ENCODE measurements at places on chromosomes 4 and X.

DNA sequence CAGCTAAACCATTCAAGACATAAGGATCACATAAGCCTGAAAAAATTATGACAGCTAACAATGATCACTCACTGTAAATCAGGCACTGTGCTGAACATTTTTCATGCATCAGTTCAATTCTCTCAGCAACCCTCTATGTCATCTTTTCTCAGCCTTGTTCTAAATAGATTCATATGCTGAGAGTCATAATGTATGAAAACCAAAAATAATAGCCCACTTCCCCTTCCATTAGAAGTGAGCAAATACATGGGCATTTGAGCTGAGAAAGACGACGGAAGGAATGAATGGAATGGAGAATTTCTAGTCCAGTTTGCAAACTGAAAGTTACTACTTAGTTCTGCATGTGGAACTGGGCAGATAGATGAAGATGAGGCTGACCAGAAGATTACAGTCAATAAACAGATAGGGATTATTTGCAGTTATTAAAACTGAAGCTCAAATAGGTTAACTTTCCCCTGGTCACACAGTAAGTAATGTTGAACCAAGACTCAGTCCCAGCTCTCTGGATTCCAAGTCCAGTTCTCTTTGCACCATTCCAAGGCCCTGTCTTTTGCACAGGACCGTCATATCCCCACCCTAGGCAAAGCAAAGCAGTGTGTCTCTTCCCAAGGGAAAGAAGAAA, 1.6 kb upstream of the SH3RF1 start:
- DNase-seq, result no peak

- DNase-seq, result no peak
These were observed 13.3 kb upstream of the AASDH start for GRCh38 chr4:56400560-56400959.

GRCh38 chrX:101803451-101803850, 128.4 kb downstream of the ZMAT1 start:
- DNase-seq, result peak; percentile 42

DNA sequence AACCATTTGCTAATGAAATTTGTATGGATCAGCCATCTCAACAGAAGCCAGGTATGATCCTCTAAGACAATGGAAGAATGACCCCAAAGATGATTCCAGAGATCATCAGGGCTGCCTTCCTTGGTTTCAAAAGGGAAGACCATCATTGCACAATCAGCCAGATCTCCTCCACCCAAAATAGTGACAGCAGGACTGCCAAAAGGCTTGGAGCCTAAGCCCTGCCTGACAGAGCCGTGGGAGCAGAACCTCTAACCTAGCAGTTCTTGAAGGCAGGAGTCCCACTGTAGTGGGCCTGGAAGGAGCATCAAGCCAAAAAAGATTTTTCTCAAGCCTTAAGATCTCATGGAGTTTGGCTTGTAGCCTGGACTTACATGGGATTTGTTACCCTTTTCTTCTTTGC, 226.0 kb downstream of the RASL11B start:
- DNase-seq, result no peak

GRCh38 chrX:11386812-11387211, 93.6 kb downstream of the AMELX start:
- DNase-seq, result no peak

- DNase-seq, result no peak
These were observed 1461.7 kb downstream of the ADGRL3 start for GRCh38 chr4:62661821-62662220.

DNA sequence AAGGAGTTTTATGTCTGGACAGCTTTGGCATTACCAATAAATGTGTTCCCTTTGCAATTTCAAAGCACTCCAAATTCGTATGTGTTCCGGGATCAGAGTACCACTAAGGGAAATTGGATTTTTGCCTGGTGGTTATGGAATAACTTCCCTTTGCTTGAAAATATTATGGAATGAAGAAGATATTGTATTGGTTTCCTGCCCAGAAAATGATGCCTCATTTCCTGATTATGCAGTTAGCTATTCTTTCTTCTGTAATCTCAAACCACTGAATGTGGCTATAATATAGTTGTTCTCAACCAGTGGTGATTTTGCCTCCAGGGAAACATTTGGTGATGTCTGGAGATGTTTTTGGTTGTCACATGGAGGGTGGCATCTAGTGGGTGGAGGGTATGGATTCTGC, 142.9 kb downstream of the PCDH7 start:
- no peak for DNase-seq

DNA sequence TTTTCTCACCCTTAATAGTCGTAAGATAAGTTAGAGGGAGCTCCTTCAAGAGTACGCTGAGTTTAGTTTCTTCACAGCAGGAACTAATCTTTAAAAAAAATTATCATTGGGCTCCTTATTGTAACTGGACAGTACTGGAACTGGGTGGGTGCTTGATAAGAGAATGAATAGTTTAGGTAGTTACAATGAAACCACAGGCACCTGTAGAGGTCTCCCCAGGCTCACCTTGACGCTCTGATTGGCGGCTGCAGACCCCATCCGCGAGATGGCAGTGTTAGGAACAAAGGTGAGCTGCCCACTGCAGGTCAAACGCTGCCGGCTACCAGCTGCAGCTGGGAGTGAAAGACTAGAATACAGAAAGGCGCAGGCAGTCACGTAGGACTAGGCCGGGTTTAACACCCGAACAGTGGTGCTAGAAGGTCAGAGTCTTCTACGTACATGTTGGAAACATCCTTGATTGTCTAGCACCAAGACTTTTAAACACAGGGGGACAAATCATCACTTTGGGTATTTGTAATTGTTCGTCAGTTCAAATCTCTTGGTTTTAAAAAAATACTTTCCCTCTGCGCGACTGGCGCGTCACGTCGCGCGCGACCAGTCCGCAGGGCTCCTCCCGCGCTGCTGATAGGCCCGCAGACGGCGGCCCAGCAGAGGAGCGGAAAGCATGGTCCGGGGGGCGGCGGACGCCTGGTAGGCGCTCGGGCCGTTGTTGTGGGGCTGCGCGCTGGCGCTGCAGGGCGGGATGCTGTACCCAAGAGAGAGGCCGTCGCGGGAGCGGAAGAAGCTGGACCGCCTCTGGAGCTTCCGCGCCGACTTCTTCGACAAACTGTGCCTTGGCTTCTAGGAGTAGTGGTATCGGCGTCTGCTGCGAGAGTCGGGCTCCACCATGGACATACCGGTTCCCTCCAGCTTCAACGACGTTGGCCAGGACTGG, 45.6 kb downstream of the SMARCA5 start:
- DNase-seq, result peak; percentile 94

GRCh38 chr4:88242144-88242543, 42.2 kb downstream of the PPM1K start:
- no peak for DNase-seq

- no peak for DNase-seq
These were observed 87.9 kb downstream of the ANKRD17 start for GRCh38 chr4:73170518-73171198.

- DNase-seq, result no peak
These were observed 18.0 kb downstream of the DGKQ start for GRCh38 chr4:955161-955921.

DNA sequence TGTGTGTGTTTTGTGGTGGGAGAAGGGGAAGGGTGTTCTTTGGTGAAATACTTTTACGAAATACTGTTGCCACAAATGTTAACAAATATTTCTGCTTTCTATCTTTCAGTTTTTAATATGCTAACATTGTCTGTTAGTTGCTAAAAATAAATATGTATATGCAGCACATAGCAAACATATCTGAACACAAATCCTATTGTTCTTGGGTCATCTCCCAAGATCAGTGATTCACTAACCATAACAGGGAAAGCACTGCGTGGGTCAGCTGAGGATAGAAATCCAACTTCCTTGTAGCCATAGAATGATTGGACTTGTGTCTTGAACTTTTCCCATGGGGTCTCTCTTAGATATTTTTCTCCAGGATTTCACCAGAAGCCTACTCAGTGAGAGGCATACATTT, 250.3 kb upstream of the FAM47A start:
- DNase-seq, result no peak

DNA sequence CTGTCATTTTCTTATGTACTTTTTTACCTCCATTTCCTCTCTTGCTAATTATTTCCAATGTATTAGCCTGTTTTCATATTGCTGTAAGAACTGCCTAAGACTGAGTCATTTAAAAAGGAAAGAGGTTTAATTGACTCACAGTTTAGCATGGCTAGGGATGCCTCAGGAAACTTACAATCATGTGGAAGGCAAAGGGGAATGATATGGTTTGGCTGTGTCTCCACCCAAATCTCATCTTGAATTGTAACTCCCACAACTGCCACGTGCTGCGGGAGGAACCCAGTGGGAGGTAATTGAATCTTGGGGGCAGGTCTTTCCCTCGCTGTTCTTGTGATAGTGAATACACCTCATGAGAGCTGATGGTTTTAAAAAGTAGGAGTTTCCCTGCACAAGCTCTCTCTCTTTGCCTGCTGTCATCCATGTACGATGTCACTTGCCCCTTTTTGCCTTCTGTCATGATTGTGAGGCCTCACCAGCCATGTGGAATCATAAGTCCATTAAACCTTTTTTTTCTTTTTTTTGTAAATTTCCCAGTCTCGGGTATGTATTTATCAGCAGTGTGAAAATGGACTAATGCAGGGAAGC, 870.0 kb upstream of the INTU start:
- DNase-seq, result no peak
